Astrocyte of the spinal cord (primary cell): ENCODE measurements at places on chromosomes 11 and 22.

DNA sequence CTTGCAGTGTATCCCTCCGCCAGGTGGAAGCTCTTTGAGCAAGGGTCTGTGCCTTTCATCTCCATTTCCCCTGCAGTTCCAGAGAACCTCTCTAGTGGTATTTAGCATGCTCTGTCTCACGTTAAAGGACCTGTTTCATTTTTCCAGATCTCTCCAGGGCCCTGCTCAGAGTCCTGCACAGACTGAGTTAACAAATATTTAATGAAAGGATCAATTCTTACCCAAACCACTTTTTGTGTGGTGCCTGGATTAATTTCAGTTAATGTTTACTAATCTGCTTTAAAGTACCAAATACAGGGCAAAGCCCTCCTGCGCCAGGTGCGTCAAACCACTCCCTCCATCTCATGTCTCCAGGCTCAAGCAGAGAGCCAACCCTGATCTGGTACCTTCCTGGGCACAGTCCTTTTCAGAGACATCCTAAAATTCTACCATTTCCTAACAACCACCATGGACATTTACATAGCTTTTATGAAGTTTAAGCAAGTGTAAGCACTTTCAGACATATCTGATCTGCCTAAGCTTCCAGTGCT lies 18.7 kb upstream of the ACER3 start:
- DNase-seq = no peak

DNA sequence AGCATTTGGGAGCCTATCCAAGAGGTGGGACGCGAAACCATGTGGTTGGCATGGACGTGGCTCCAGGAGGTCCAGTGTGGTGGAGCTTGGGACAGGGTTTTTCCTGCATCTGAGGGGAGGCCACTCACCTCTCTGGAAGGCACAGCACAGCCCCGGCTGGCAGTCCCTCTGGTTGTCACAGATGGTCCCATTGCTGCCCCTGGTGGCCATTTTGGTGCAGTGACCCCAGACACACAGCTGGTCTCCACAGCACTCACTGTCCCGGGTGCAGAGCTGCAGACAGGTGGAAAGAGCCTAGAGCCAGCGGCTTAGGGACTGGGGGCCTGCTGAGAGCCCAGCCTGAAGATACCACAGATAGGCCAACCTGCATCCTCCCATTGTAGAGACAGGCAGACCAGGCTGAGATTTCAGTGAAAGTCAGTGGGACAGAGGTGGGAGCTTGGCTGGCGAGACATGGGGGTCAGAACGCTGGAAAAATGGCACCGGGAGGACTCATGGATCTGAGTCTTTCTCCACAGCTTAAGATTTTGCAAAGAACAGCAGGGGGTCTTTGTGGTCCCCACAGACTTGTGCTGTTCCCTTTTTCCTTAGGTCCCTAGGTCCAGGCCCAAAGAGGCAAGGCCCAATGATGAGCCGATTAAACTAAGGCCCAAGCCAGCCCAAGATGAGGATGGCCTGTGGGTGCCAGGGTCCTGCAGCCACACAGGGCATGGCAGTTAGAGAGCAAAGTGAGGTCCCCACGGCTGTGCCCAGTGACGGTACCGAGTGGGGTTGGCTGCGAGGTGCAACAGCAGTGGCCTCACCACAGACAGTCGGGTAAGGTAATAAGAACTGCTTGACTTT lies 41.4 kb downstream of the DKK3 start:
- DNase-seq = no peak

GRCh38 chr22:32311551-32312071 lies 46.1 kb upstream of the RFPL3 start:
- DNase-seq = no peak

DNA sequence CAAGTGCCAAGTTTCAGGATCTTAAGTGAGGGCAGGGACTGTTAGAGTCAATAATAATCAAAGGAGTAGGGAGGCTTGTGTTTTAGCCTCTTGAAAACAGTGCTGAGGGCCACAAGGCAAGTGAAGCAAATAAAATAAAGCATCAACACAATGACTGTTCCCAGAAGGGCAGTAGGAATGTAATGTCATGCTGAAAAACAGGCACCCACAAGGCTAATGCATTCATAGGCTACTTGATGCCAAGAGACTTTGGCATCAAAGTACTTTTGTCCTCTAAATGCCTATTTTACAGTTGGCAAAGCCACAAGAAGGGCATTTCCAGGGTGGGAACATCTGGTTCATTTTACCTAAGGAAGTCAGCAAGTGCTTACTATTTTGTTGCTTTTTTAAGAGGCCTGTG lies 22.9 kb downstream of the RAB39A start:
- DNase-seq = no peak

- DNase-seq = peak; percentile 89
Observed at GRCh38 chr11:129960216-129961214, 42.1 kb downstream of the PRDM10 start.

- no peak for DNase-seq
Observed at GRCh38 chr11:29026286-29026685, 918.1 kb downstream of the METTL15 start.

DNA sequence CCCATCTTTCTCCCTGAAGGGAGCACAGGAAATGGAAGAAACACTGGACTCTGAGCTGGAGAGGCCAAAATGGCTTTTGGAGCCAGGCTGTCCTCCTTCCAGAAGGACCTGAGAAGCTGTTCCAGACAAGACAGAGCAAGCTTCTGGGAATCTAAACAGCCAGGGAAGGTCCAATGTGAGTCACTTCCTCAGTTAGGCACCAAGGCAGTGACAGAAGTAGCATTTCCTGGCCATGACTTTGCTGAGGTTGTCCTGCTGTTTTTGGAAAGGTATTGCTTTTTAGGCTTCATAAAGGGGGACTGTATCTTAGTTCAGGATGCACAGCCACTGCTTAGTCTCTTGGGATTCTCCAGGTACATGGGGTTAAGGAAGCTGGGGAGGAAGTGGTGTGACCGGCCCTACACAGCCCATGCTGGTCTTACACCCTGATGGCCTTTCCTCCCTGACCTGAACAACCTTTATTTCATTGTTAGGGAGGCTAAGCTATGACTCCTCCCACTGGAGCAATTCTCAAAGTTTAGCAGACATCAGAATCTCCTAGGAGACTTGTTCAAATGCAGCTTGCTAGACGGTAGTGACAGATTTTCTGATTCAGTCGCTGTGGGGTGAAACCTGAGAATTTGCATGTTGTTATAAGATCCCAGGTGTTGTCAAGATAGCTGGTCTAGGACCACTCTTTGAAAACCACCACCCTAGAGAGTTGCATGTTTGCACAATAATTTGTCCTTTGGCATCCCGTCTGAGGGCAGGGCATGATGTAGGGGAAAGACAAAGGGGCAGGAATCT lies 6.8 kb upstream of the INSC start:
- peak; percentile 19 for DNase-seq

GRCh38 chr22:27223317-27224177 lies 566.2 kb downstream of the MIAT start:
- DNase-seq = peak; percentile 90

DNA sequence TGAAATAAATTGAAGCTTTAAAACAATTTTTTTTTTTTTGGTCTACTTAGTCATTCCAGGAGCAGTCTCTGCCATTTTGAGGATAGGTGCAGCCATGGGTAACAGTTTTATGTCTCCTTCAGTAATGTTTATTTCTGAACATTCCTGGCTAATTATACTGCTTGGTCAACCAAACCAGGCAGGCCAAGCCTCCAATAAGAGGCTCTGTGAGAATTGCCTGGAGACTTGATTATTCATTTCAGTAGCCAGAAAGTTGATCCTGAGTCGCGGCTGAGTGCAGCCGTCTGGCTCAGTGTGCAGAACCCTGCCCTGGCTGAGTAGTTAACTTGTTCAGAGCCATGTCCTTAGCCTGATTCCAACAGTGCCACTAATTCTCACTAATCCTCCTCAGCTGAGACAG lies 364.0 kb upstream of the FAT3 start:
- no peak for DNase-seq

- no peak for DNase-seq
Observed at GRCh38 chr11:87560352-87560751, 522.6 kb downstream of the TMEM135 start.

- DNase-seq = no peak
Observed at GRCh38 chr11:86134580-86135318, 65.9 kb upstream of the PICALM start.

- no peak for DNase-seq
Observed at GRCh38 chr11:121337078-121337477, 44.5 kb downstream of the SC5D start.

DNA sequence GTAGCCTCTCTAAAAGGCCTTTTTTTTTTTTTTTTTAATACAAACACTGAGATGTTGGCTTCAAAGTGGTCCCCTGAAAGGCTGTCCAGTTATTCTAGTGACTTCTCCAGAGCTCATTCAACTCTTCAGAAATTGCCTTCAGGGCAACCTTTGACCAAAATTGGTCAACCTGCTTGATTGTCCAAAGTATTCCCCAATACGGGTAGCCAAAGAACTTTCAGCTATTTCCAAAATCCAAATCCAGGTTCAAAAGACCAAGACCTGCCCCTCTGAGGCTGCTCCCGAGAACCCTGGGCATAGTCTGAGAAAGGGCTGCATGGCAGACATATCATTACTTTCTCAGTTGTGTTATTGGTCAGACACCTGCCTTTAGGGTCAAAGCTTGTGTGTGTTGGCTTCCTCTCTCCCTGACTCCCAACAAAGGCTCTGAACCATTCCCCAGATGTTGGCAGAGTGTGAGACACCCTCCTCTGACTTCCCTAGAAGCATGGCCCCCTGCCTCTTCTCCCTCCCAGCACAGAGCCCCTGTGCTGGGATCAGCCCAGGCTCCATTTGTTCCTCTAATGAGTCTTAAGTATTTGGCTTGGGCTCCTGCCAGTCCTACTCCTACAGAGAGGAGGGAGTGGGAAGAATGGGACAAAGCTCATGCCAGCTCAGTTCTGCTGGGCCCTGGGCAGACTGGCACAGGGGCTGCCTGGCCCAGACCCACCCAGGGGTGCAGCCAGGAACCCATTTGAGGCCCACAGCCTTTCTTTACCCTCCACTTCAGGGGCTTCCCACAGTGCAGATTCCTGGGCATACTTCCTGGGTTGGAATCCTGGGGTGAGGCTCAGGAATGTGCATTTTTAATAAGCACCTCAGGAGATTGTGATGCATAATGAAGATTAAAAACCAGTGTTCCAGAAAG lies 30.3 kb downstream of the TNKS1BP1 start:
- peak; percentile 91 for DNase-seq

DNA sequence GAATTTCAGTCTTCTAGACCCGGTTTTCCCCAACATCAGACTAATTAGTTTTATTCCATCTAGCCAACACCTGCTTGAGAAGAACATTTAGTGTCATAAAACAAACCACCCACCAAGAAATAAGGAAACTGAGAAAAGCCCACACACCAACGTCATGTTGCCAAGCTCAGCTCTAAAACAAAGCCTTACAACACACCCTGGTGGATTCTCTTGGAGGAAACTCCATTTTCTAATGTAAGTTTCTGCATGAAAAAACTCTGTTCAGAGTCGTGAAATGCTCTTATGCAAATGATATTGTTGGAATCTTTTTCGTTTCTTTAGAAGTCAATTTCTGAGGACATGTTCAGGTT lies 105.0 kb upstream of the RAG2 start:
- no peak for DNase-seq

DNA sequence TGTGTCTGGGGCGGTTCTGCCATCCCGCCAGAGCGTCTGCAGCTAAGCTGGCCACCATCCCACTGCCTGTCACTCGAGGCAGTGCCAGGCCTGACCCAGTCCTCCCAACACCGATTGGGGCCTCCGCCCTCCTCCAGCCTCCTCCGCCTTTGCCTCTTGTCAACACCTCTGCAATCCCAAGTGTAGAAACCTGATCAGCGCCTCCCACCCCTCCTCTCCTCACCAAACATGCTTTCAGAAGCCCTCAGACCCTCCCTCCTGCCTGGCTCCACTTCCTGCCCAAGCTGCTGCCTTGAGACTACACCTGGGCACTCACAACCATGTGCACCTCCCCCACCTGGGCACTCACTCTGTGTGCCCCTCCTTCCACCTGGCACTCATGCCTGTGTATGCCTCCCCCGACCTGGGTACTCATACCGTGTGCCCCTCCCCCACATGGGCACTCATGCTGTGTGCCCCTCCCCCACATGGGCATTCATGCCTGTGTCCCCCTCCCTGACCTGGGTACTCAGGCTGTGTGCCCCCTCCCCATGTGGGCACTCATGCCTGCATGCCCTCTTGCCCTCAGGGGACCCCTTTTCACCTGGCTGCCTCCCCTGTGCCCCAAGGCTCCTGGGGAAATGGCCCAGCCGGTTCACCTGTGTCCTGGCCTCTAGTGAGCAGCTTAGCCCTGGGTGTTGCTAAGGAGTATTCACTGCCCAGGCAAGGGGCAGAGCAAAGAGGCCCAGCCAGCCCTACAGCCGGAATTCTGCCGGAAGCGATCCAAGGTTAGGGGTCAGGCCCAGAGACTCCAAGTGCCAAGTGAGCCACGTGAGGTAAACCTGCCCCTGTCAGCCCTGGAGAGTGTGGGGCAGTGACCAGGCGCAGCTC lies 5.5 kb upstream of the IFITM10 start:
- no peak for DNase-seq

DNA sequence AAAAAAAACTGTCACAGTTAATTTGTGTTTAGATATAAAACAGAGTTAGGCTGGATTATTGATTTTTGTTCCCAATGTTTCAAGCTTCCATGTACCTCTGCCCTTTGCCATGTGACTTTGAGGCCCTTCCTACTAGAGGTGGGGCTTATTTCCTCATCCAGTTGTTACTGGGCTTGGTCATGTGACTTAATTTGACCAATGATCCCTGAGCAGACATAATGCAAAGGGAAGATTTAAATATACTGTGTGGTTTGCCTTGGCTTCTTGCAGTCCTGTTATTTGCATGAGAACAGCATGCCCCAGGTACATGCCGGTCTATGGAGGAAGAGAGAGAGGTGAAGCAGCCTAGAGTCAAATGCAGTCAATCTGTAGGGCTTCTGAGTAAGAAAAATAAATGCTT lies 347.0 kb downstream of the MIAT start:
- no peak for DNase-seq

- DNase-seq = no peak
Observed at GRCh38 chr11:116614306-116615210, 158.2 kb downstream of the BUD13 start.

- peak; percentile 5 for DNase-seq
Observed at GRCh38 chr11:62104816-62105653, 18.8 kb upstream of the INCENP start.

- DNase-seq = peak; percentile 74
Observed at GRCh38 chr11:38005597-38005996, 1407.6 kb upstream of the RAG2 start.

GRCh38 chr22:28951969-28952521 lies 68.7 kb downstream of the ZNRF3 start:
- DNase-seq = peak; percentile 80

DNA sequence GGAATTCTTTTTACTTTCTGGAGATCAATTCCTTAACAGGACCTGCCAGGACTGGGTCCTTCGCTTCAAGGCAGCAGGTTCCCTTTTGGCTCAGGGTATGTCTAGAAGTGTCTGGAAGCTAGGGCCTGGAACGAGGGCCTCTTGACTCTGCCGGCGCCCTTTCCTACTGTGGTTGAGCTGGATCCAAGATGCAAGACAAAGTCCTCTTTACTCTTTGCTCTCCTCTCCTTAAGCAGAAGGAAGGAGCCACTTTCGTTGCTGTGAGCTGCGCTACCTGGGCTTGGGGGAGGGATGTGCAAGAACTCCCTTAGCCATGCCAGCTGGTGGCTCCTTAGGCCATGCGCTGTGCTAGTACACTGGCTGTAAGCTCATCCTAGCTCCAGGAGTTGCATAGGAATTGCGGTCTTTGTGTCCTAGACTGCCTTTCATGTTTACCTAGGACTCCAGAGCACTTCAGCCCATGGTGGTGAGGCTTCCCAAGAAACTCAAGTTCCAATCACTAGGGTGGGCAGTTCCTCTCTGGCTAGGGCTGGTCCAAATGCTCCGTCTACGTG lies 18.1 kb downstream of the GLB1L2 start:
- DNase-seq = no peak
